ENCODE measurements at places on chromosomes 6 and 20.

GRCh38 chr20:62288535-62289105 lies 14.2 kb upstream of the ADRM1 start:
- no peak for DNase-seq

- no peak for DNase-seq
These were observed 37.6 kb downstream of the NRN1 start for GRCh38 chr6:5968817-5969734.

DNA sequence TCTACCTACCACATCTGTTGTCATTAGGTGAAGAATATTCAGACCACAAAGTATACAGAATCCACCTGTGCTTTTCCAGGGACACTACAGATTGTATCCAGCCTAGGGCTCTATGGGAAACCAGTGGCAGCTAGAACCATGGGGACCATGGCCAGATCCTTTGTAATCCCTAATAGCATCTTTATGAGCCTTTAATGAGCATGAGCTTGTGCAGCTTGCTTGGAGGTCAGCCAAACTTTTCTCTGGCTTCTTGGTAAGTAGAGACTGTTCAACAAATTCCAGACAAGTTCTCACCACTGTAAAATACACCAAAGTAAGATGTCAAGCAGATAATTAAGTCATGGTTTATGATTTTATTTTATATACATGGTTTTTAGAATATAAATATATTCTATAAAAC lies 301.6 kb upstream of the ADGRB3 start:
- DNase-seq = no peak

- DNase-seq = no peak
These were observed 24.4 kb downstream of the ZNF133 start for GRCh38 chr20:18312723-18313122.

DNA sequence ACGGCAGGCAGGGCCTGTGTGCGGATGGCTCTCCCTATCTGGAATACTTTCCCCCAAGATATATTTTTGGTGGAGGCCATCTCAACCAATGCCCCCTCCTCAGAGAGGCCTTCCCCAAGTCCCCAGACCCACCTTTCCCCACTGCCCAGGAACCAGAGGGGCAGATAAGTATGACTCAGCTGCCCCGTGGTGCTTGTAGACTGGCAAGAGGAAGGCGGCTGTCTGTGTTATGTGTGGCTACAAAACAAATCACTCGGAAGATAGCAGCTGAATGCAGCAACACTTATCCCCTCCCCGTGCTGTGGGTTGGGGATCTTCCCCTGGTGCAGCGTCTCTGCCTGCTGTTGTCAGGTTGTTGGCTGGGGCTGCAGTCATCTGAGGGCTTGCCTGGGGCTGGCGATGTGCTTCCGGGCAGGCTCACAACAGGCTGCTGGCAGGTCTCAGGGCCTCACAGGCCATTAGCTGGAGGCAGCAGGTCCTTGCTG lies 7.1 kb downstream of the NPEPL1 start:
- no peak for DNase-seq

- DNase-seq = no peak
These were observed 73.5 kb downstream of the AKAP7 start for GRCh38 chr6:131208787-131209186.
